ENCODE measurements at places on chromosomes 6 and 20.

- no peak for DNase-seq
These were observed 29.3 kb upstream of the TRIM27 start for GRCh38 chr6:28953039-28953584.

- peak; percentile 96 for DNase-seq
These were observed 334.3 kb downstream of the CDKAL1 start for GRCh38 chr6:20868397-20869096.

GRCh38 chr20:16777126-16777525 lies 29.0 kb downstream of the OTOR start:
- no peak for DNase-seq

- DNase-seq: no peak
These were observed 13.6 kb downstream of the GLYATL3 start for GRCh38 chr6:49513153-49513989.

DNA sequence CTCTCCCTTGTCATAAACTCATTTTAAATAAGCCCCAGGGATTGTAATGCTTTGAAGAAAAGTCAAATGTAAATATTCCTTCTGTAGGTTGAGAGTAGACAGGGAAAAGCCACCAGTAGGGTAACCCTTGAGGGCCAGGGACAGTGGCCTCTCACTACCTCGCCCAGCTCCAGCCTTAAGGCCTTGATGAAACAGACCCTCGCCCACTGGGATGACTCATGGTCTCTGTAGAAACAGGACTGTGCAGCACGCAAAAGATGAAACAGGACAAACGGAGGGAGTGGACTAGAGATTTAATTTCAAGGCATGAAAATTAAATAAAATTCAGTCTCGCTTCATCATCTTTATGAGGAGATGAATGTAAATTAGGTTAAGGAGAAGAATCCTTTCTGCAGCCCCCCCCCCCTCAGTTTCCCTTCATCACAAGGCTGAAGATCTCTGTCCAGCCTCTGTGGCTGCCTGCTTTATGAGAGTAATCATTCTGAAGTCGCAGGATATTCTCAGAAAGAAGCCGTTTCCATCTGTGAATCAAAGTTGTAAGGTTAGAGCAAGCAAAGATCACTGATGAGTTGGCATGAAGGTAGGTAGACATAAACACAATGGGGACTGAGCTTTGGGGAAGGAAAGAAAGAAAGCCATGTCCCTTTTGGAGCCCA lies 60.4 kb downstream of the TMEM200A start:
- no peak for DNase-seq

DNA sequence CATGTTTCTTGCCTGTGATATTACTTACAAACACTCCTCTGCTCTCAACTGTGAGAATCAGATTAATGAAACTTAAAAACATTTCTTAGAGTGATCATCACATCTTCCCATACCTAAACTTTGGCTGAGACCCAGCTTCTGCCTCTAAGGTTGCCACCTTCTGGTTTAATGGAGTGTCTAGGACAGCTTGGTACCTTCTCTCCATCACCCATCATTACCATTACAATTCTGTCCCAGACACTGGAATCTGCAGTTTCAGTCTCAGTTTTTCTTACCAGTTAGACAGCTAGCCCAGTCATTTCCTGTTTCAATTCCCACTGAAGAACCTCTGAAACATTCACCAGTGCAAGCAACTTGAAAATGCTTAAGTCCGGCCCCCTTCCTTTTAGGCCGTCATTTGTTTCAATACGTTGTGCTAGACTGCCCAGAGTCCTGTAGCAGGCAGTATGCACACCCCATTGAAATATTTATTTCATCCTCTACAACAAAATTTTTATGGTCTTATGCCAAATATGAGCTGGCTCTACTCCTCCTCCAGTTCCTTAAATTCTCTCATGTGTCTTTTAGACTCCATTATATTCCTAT lies 107.0 kb upstream of the FOXO3 start:
- no peak for DNase-seq

DNA sequence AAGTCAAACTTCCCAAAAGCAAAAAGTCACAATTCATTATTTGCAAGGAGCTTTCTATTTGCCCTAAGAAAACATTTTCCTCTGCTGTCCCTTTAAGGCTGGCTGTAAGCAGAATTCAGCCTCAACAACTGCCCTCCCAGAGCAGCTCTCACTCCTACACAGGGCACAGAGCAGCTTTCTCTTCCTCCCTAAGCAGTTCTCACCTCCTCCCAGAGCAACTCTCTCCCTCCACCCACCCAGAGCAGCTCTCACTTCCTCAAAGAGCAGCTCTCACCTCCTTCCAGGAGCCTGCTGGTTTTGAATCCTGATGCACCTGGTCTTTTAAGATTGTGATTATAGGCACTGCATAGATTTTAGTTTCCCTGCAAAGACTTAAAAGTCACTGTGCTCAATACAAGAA lies 120.6 kb upstream of the TMEM181 start:
- DNase-seq: no peak

GRCh38 chr6:52325695-52326471 lies 36.1 kb upstream of the PAQR8 start:
- DNase-seq: no peak

GRCh38 chr6:112639391-112639831 lies 292.3 kb downstream of the RFPL4B start:
- no peak for DNase-seq

Measured in NCI-H1417 treated with DMSO at 0.1 percent for 48 hours (cell line).